AG20443 (cell line): ENCODE measurements at places on chromosomes 16 and 17.

- no peak for DNase-seq
These were observed 74.7 kb downstream of the RPA1 start for GRCh38 chr17:1904273-1905182.

GRCh38 chr16:17773698-17774101, 302.9 kb upstream of the XYLT1 start:
- peak; percentile 47 for DNase-seq

GRCh38 chr16:17228048-17228707, 242.6 kb downstream of the XYLT1 start:
- DNase-seq, result no peak

- peak; percentile 40 for DNase-seq
These were observed 5.2 kb upstream of the MRPL38 start for GRCh38 chr17:75909812-75910274.

DNA sequence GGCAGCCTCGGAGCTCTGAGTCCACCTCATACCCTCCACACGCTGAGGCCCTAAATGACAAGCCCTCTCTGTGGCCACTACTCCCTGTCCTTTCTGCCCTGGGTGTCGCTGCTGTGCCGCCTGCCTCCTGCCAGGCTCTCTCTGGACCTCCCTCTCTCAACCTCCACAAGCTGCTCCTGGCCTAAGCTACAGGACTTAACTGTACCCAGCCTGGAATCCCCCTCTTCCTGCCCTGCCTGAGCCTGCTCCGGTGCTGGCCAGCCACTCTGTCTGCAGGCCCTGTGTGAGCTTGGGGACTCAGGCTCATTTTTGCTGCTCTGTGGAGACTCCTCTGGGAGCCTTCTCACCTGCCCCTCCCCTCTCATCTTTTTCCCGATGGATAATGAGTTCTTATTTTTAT, 21.5 kb downstream of the IFT140 start:
- DNase-seq, result no peak

DNA sequence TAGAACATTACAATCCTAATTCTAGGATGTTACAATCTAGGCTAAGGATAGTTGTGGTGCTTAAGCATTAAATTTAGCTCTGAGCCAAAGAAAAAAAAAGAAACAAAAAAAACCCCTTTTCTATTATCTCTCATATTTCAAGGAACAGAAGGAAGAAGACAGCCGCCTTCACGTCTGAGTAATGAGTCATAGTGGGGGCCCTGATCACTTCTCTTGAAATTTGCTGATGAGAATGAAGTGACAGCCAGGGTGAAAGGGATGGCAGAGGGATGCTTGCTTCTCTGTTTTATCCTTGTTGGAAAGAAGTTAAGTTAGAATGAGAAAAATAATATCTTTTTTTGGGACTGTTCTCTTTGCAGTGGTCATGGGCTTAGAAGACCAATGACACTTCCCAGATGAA, 82.6 kb upstream of the MPHOSPH6 start:
- no peak for DNase-seq

- DNase-seq, result no peak
These were observed 50.8 kb downstream of the PITPNM3 start for GRCh38 chr17:6505425-6506142.

DNA sequence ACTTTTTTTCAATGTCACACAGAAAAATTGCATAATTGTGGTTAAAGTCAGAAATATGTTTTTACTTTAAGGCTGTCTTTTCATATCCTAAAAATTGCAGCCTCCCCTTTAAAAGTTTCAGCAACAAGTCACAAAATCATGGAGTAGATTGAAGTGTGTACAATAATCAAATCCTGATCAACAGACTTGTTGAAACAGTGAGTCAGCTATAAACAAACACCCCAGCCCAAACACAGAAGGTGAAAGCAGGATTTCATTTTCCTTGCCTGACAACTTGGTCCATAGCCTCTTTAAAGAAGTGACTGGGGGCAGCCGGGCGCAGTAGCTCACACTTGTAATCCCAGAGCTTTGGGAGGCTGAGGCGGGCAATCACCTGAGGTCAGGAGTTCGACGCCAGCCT, 59.9 kb downstream of the WNT3 start:
- DNase-seq, result no peak

DNA sequence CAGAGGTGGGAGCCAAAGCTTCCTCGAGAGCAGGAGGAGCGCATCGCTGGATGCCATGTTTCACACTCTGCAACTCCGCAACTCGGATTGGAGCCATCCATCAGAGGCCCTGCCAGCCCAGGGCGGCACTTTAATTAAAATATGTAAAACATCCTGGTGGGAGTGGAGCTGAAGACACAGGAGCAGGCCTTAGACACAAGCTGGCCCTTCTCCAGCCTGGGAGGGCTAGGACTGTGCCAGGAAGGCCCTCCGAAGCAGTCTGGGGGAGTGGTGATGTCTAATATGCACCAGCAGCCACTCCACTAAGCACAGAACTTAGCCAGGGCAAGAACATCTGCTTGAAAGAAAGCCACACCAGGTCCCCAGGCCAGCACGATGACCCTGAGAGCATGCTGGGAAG, 5.8 kb upstream of the CCDC182 start:
- no peak for DNase-seq

GRCh38 chr17:80827646-80828643, 163.7 kb upstream of the CHMP6 start:
- no peak for DNase-seq

GRCh38 chr16:28186752-28187151, 25.0 kb downstream of the XPO6 start:
- no peak for DNase-seq

- peak; percentile 79 for DNase-seq
These were observed 5.0 kb downstream of the SEC14L1 start for GRCh38 chr17:77145612-77146245.

- no peak for DNase-seq
These were observed 244.1 kb upstream of the MON1B start for GRCh38 chr16:76946879-76947278.

- DNase-seq, result no peak
These were observed 93.6 kb downstream of the WSCD1 start for GRCh38 chr17:6163612-6164333.
